SHP77 treated with DMSO at 0.1 percent for 48 hours (cell line): ENCODE measurements at places on chromosomes 2 and 18.

GRCh38 chr2:176758426-176758825 is 454.2 kb upstream of the HNRNPA3 start:
- DNase-seq = no peak

DNA sequence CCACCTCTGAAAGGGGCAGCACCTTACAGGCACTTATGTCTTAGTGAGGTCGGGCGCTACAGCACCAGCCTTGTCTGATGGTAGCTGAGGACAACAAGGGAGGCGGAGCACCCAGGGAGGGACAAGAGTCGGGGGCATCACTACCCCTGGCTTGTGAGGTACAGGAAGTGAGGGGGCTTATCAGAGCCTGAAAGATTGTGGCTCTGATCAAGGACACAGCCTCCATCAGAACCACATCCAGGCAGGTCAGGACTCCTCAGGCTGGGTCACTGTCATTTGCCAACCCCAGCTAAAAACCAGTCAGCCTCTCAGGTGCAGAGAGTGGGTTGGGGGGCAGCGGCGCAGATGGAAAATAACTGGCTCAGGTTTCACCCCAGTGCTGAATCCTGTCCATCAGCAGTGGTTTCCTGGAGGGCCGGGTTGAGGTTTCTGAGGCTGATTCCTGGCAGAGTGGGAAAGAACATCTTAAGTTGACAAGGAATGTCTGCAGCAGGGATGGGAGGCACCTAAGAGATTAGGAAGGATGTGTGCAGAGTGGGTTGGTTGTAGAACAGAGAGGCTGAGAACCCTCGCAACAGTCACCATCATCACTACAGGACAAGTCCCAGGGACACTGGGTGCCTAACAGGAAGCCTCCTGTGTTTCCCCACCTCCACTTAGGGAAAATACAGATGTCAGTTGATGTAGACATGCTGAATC is 45.3 kb downstream of the FBLN7 start:
- no peak for DNase-seq

DNA sequence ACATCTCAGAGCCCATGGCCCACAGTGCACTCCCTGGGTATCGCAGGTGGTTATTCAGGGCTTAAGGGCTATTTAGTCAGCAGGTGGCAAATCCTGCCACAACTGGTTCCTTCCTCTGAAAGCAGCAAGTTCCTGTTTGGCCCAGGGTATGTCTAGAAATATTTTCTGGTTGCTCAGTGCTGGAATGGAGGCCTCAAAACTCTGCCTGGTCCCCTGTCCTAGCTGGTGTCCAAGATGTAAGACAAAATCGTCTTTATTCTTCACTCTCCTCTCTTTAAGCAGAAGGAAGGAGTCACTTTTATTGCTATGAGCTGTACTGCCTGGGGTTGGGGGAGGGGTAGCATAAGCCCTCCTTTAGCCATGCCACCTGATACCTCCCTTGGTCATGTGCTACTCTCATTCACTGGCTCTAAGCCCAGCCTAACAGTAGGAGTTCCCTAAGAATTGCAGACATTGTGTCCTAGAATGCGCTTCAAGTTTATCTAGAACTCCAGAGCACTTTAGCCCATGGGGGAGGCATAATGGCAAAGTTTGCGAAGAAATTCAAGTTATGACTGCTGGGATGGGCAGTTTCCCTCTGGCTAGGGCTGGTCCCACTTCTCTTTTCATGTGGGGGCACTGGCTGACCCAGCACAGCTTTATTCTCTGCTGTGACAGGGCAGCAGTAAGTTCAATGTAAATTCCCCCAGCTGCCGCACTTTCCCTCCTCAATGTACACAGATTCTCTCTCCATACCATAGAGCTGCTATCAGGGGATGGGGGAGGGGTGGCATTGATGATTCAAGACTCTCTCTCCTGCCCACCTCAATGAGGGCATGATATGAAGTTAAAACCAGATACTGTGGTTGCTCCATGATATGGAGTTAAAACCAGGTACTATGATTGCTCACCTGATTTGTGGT is 27.1 kb upstream of the CWC22 start:
- no peak for DNase-seq

DNA sequence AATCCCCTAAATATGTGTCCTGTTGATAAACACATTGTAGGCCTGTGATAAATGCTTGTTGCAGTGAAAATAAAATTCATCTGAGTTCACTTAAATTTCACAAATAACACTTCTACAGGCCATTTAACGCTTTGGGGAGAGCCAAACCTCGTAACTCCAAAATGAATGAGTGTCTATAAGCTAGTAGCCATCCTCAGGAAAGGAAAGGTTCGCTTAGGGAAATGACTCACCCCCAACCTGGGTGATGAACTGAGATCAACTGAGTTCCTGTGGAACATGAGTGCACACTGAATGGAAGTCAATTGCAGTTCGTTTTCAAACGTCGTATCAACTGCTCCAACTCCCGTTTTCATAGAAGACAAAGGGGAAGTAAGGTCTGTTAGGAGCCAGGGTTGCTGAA is 527.6 kb upstream of the ID2 start:
- no peak for DNase-seq

GRCh38 chr2:10971161-10971887 is 59.6 kb downstream of the KCNF1 start:
- no peak for DNase-seq

DNA sequence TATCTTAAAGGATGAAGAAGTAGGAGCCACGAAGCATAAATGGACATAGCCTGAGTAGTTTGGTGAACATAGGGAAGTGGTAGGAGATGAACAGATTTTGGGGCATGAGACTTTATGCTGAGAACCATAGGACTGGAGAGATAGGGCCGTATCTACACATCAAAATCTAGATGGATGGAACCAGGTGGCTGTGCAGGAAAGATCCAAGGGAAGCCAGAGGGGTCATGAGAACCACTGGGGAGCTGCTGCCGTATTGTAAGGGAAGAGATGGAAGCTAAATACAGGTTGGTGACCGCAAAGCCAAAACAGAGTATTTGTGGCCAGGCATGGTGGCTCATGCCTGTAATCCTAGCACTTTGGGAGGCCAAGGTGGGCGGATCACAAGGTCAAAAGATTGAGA is 124.3 kb downstream of the TRIB2 start:
- DNase-seq = no peak

GRCh38 chr2:84450288-84451227 is 8.5 kb downstream of the SUCLG1 start:
- no peak for DNase-seq

DNA sequence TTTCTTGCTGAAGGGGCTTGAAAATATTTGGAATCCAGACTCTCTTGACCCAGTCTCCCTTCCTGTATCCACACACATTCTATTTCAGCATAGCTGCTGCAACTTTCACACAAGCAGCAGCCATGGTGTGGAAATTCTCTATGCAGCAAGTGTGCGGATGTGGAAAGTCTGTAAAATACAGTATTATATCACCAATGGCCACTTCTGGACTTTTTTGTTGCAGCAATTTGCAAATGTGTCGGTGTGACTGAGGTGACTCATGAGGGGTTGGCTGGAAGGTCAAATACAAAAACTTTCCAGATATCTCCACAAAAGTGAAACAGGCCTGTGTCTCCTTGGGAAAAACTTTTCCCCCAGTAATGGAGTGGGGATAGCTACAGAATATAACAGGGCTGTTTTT is 299.3 kb upstream of the GYPC start:
- DNase-seq = no peak

DNA sequence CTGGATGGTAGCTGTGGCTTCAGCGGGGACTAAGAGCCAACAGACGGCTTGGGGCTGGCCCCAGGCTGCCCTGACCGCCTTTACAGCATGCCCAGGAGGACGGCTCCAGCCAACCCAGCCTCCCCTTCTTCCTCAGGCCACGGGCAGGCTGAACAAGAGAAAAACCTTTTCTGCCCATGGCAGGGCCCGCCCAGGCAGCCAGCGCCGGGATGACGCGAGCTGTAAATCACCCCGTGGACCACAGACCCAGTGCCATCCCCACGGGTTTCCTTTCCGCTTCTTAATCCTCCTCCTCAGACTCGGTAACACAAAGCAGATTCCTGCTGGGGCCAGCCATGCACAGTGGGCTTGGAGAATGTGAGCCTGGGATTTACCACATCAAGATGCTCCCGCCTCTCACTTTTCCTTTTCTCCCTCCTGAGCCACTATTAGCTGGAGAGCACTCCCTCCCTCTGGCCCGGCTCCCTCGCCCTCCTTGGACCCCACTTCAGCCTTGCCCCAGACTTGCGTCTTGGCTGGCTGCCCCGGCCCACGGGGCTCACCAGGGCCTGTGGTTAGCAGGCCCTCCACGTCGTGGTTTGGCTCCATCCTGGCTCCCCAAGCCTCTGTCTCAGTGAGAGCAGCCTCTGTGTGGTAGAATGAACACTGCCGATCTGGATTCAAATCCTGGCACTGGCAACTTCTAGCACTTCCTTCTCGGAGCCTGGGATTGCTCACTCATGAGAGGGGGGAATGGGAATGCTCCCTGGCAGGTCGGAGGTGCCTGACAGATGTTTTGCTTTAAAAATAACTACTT is 31.4 kb downstream of the ATOH8 start:
- no peak for DNase-seq

GRCh38 chr18:45111502-45111848 is 430.8 kb downstream of the SETBP1 start:
- no peak for DNase-seq

DNA sequence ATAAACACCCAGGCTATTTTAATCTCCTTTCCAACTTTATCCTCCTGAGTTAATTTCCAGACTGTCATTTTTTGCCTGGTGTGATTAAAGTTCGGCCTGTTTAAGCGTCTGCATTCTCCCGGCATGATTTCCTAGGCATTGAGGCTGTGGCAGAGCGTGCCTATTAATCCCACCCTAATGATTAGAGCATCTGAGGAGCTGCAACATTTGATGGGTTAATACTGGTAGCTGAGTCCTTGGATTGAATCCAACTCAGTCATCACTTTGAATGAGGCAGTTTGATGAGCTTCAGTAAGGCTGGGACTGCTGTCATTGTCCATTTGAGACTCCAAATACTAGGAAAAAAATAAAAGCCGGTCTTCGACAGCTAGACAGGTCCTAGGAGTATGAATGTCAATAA is 882.5 kb downstream of the SLC4A3 start:
- no peak for DNase-seq

DNA sequence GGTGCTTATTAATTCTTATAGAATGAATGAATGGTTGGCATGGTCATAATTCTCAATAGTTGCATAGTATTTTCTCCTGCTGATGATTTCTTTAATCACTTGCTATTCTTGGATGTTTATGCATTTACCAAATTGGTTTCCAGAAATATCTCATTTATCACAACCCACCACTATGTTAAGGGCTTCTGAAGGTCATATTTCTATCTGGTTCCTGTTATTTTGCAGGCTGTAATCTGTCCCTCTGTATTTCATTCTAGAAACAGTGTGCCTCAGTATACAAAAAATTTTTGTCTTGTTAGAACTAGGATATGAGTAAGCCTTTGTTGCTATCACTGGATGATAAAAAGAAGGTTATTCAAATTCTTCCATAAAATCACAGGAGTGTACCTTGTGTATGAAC is 6.1 kb upstream of the ATP8B1 start:
- DNase-seq = no peak

GRCh38 chr2:68911246-68911645 is 40.0 kb upstream of the BMP10 start:
- DNase-seq = no peak

- DNase-seq = no peak
Observed at GRCh38 chr2:61091485-61091884, 25.8 kb downstream of the SANBR start.

DNA sequence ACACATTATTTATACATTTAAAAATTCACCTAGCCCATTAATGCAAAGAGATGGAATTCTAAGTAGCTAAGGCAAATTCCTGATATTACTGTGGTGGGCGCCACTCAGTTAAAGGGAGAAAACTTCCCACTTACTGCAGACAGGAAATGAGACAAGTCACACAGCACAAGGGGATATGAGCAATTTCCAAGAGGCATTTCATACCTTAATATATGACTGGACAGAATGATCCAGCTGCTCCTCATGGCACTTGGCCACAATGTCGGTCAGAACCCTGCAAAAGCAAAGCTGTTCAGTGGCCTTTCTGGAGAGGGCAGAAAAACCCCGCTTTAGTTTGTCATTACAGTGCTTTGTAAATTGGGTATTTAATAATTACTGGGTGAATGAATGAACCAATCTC is 121.4 kb upstream of the CCDC195 start:
- DNase-seq = no peak

DNA sequence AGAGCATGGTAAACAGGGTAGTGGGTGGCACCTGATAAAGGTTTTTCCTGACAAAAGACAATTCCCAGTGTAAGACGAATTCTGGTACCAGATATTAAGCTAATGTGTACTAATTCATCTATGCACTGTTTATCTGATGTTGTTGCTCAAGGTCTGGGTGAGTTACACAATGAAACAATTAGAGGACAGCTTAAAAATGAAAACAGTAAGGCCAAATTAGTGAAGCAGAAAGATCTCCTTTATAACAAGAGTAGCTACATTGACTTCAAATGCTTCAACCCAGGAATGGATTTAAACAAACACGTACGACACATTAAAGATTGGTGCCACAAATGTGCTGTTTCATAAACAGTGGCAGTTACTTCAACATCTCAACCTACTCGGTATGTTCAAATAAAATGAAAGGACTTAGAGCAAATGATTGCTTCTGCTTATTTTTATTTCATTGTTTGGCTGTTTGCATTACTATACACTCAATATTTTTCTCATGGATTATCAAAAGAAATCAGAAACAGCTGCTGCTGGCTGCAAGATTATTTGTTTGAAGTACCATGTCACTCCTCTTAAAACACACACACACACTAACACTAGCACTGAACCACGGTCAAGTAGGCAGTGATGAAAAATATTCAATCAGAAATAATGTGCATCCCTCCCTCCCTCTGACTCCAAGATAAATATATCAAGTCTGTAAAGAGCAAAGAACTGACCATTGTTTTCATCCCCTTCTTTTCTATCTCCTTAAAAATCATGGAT is 94.4 kb upstream of the RND3 start:
- DNase-seq = no peak

GRCh38 chr2:205730191-205730590 is 47.9 kb downstream of the NRP2 start:
- DNase-seq = no peak

- no peak for DNase-seq
Observed at GRCh38 chr18:9079818-9080528, 22.5 kb upstream of the NDUFV2 start.

DNA sequence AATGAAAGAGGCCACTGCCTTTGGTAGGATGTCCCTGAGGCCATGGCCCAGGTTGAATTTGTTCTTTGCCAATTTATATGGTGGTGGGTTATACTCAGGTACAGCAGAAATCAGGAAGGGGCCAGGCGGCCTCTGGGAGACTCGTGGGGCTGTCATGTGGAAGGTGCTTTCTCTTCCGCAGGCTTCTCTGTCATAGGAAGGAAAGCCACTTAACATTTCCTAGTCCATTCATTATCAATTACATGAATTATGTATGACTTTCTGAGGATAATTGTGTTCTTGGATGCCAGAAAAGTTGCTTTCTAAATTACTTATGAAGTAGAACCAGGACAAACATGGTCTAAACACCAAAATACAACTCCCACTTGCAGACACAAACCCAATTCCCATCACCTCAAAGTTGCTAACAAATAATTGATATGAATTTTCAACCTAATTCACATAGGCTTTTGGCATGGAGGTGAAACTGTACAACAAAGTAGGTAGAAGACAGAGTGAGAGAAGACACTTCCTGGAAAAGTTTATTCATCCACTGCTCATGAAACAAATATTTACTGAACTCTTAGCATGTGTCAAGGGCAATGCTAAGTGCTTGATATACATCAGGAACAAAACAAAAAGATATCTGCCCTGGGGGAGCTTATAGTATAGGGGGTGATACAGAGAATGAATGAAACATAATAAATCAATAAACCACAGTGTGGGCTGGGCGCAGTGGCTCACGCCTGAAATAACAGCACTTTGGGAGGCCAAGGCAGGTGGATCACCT is 50.5 kb upstream of the CHMP1B start:
- DNase-seq = no peak
